ENCODE measurements at places on chromosomes 11 and 22.

DNA sequence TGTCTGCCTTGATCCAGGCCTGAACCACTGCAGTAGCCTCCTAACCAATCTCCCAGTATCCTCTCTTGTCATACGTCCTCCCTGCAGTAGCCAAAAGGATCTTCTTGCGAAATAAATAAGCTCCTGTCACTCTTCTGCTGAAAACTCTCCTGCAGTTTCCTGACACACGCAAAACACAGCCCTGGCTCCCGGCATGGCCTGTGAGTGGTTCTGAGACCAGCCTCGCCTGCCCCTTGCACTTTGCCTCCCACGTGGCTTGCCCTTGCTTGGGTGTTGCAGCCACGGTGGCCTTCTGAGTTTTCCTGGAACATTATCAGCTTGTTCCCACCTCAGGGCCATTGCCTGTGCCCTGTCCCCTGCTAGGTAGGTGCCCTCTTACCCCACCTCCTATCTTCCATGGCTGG, 7.2 kb downstream of the ZC3H7B start:
- no peak for DNase-seq

GRCh38 chr11:102007567-102008437, 39.4 kb upstream of the CFAP300 start:
- peak; percentile 81 for DNase-seq

DNA sequence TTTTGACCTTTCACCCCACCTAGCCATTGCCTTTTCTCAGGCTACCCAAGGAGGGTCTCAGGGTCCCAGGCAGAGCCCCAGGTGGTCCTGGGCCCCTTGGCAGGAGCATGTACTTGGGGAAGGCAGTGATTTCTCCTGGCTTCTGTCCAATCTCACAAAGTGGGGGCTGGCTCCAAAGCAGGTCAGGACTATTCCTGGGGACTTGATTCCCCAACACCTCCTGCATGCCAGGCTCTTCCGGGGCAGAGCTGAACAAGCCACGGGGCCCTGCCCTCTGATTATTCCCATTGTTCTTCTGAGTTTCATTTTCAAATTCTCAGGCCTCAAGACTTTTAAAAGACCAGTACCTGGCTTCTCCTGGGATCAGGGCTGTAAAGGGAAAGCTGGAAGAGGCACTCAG, 1.5 kb upstream of the TCF20 start:
- DNase-seq, result no peak

DNA sequence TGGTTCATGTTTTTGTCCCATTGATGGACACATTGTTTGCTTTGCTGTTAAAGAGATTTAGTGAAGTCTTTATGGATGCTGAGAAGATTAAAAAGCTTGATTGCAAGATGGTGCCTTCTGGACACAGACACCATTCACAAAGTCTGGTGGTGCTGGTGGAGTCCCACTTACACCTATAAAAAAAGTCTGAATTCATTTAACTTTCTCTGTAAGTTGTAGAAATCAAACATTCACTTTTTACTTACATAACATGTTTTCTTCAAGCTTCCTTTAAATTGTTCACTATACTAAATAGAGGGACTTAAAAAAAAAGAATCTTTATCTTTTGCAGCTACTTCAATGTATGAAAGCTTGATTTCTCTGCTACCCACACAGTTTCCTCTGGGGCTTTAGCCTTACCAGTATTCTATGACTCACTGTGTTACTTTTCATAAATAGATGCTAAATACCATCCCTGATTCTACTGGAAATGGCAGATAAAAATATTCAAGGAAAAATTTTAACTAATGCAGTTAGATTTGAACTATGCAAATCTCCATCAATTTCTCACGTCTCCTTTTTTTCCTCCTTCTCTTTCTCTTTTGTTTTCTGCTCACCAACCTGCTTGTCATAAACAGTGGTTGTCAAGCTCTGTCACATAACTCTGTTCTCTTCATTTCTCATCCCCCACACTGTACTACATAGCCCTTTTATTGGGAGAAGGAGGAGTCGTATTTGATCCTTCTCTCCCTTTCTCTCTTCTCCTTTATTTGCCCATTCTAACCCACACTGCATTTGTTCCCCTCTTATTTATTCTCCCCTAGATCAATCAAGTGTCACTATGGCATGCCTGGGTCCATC, 89.7 kb downstream of the FAM76B start:
- no peak for DNase-seq

GRCh38 chr11:75268626-75269366, 28.2 kb downstream of the TPBGL start:
- DNase-seq, result no peak

DNA sequence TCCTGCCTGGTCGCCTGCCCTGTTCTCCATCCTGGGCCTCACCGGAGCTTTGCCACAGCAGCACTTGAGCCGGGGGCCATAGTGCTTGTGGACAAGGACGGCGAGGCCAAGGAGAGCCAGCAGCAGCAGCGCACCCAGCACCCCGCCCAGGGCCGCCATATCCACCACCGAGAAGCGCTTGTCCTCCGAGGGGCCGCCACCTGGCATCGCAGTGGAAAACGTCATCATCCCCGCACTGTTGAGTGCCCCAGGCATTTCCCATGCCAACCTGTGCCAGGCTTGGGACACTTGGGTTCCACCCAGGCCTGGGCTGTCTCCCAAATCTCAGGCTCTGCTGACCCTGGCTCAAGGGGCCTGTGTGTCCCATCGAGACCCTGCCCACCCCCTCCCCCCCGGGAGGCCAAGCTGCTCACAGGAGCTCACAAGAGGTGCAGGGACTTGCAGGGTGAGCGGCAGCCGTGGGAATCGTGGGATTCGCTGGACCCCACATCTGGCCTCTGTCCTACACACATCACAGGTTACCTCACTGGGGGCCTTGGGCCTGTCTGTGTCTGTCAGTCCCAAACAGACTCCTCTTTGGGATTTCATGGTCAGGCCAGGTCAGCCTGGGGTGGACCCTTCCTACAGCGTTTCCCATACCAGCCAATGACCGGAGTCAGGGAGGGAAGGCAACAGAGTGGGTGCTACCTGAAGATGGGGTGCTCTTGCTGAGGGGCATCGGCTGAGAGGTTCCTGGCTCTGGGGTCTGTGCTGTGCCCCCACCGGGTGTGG, 2.3 kb upstream of the IRF7 start:
- DNase-seq, result no peak

DNA sequence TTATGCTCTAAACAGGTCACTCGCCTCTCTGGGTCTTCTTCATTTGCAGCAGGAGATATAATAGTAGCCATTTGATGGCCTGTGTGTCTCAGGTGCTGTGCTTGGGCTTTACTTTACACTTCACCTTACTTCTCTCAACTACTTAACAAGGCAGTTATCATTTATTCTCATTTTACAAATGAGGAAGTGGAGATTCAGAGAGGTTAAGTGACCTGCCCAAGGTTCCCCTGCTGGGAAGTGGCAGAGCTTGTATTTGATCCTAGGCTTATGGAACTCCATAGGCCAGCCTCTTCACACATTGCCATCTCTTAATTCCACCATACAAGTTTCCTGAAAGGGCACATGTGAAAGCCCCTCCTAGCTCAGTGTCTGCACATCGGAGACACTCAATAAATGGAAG, 30.4 kb downstream of the FAM181B start:
- DNase-seq, result no peak

GRCh38 chr22:50608996-50609395, 8.4 kb downstream of the MAPK8IP2 start:
- no peak for DNase-seq

DNA sequence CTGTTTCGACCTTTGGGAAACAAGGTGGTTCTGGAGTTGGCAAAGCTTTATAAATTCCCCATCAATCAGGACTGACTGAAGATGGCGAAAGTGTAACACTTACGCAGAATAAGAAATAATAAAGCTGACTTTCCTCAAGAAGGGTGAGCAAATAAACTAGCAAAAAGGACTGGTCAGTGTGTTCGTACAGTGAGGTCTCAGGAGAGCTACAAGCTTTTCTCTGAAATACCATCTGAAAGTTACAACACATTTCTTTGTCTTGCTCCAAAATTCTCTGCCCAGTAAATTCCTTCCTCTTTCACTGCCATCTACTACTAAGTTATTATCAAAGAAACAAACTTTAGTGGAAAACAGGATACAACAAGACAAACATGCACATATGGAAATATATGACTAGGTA, 13.4 kb downstream of the PITPNB start:
- DNase-seq, result no peak

DNA sequence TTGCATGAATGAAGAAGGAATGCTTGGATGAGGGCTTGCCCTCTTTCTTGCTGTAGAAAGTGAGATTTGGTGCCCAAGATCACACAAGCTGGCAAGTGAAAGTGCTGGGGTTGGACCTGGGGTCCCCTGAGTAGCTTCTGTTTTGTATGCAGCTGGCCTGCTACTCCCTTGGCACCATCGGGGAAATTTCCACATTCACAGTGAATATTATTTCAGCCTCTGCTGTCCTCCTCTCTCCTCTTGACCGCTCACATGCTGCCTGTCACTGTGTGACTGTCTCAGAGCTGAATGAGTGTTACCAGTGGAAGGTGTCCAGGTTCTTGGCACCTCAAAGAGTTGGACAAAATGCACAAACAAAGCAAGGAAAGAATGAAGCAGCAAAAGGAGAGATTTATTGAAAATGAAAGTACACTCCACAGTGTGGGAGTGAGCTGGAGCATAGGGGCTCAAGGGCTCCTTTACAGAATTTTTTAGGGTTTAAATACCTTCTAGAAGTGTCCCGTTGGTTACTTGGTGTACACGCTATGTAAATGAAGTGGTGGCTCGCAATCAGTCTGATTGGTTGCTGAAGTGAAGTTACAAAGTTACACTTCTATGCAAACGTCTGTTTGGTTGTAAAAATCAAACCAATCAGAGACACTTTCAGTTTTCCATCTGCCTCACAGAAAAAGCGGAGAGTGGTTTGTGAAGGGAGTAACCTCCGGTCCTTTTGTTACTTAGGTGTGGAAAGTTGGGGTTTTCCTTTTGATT, 87.4 kb downstream of the DEPDC5 start:
- DNase-seq, result no peak

DNA sequence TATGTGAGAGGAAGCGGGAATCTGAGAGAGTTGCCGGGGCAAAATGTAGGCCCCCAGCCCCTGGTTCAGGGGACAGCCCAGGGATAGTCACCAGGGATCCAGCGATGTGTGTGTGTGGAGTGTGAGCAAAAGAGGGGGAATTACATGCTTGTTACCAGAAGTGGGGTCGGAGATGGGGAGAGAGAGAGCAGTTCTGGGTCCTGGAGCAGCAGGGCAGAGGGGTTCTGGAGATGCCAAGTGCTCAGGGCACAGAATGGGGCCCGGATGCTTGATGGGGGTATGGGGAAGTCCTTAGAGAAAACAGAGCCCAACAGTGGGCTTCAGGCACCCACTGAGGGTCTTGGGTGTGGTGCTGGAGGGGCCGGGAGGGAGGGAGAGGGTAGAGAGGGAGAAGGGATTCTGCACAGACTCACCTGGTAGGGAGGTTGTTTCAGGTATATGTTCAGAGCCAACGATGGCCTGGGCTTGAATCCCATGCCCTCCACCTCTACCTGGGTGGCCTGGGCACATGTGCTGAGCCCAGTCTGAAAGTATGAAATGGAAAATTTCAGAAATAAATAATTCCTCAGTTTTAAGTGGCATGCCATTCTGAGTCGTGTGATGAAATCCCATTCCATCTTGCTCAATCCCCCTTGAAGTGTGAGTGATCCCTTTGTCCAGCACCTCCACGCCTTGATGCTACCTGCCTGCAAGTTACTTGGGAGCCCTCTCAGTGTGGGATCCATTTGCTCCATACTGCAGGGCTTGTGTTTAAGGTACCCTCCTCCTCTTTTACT, 12.4 kb downstream of the SMIM38 start:
- no peak for DNase-seq

- no peak for DNase-seq
Measured at GRCh38 chr11:104522650-104523049, 358.7 kb upstream of the PDGFD start.

DNA sequence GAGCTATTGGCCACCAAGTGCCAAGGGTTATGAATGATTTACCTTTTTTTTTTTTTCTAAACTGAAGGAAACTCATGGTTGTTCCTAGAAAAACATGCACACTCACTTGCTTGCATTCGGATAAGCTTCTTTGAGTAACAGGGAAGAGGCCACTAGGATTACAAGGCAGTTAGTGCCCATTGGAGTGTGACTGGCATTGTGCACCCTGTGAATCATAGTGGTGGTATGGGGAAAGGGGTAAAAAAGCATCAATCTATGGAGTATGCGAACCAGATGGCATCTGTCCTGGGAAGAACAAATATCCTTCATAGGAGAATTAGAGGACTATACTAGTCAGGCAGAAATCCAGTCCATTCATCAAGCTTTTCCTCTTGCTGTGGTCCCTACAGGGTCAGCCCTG, 24.2 kb downstream of the CD44 start:
- peak; percentile 98 for DNase-seq

DNA sequence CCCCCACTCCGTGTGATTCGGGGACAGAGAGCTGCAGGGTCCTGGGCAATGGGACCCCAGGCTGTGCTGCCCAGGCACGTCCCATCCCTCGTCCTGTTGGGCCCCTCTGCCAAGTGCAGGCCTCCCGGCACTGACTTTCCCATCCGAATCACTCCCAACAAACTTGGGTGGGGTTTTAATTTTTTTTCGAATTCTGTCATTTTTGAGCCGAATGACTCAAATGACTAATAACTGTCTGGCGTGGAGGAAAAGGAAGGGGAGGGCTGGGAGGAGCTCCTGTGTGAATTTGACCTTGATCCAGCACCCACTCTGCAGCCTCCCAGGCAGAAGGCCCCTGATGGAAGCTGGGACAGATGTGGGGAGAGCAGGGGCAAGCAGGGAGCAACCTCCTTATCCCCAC, 1173.2 kb downstream of the BRD1 start:
- DNase-seq, result no peak

- no peak for DNase-seq
Measured at GRCh38 chr11:63847363-63847762, 8.5 kb downstream of the MARK2 start.

- DNase-seq, result no peak
Measured at GRCh38 chr22:16131918-16132317, 442.1 kb downstream of the POTEH start.

- peak; percentile 34 for DNase-seq
Measured at GRCh38 chr11:3723014-3723708, 52.0 kb upstream of the CHRNA10 start.

DNA sequence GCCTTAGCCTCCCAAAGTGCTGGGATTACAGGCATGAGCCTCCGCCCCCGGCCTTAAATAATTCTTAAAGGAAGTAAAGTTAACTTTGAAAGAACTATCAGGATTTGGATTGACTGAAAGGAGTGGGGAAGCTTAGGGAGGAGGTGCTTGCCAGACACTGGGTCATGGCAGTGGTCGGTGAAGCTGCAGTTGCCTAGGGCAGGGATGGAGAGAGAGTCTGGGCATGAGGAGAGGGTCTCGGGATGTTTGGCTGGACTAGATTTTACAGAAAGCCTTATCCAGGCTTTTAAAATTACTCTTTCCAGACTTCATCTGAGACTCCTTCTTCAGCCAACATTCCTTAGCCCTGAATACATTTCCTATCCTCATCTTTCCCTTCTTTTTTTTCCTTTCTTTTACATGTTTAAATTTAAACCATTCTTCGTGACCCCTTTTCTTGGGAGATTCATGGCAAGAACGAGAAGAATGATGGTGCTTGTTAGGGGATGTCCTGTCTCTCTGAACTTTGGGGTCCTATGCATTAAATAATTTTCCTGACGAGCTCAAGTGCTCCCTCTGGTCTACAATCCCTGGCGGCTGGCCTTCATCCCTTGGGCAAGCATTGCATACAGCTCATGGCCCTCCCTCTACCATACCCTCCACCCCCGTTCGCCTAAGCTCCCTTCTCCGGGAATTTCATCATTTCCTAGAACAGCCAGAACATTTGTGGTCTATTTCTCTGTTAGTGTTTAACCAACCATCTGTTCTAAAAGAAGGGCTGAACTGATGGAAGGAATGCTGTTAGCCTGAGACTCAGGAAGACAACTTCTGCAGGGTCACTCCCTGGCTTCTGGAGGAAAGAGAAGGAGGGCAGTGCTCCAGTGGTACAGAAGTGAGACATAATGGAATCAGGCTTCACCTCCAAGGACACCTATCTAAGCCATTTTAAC, at the start of gene NNMT:
Gene NNMT (plus strand): TSS at position 724 of the 929 bp plus-strand sequence. CDS start 158 bp downstream, at position 882.
- DNase-seq, result peak; percentile 96

GRCh38 chr11:49851971-49852389, 100.2 kb upstream of the OR4C13 start:
- DNase-seq, result no peak

Measured in kidney tubule cell (primary cell).